ENCODE measurements at places on chromosomes 4 and X.

DNA sequence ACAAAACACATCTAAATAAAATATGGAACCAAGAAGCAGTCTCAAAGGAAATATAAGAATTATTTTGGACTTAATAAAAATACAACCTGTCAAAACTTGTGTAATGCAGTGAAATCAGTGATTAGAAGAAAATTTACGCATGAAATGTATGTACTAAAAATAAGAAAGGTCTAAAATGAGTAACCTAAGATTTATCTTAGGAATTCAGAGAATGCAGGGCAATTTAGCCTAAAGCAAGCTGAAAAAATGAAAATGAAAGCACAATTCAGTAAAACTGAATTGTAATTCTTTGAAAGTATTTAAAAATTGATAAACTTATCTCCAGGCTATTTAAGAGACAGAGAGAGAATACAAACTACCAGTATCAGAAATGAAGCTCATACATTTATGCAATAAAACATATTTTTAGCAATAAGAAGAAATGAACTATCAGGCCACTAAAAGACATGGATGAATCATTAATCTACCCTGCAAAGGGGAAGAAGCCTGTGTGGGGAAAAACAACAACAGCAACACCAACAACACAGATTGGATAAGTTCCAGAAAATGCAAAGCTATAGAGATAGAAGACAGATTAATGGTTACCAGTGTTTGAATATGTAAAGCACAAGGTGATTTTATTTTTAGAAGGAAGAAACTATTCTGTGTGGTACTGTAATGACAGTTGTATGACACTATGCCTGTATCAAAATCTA, 442.0 kb upstream of the ADGRL3 start:
- no peak for DNase-seq

GRCh38 chr4:1753697-1754311, 32.5 kb downstream of the TACC3 start:
- no peak for DNase-seq

- DNase-seq = no peak
Measured at GRCh38 chrX:71579136-71579989, 1.1 kb downstream of the GCNA start.

- no peak for DNase-seq
Measured at GRCh38 chr4:152289941-152290340, 246.0 kb downstream of the FBXW7 start.
